ENCODE measurements at places on chromosomes 3 and 15.

- no peak for DNase-seq
These were observed 785.2 kb downstream of the NR2F2 start for GRCh38 chr15:97115761-97116070.

DNA sequence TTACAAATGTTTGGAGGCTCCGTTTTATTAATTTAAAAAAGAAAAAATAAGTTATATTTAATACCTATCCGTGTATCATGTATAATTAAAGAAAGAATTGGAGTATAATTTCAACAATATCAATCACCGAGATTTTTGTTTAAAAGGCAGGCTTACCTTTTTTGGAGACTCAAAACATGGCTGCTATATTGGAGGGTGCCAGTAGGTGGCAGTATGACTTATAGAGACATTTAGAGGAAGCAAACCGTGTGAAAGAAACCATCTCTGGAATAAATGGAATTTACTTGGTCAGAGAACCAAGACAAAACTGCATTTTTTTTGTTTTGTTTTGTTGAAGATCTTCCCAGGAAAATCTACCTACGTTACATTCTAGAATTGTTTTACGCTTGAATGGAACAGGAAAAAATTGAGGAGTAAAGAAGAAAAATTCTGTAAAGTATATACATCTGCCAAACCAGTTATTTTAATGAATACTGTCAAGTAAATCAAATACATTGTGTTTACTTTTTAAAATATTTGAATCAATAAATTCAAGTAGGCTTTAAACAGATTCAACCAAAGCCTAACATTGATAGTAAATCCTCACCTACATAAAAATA lies 802.6 kb upstream of the ALCAM start:
- DNase-seq, result no peak

DNA sequence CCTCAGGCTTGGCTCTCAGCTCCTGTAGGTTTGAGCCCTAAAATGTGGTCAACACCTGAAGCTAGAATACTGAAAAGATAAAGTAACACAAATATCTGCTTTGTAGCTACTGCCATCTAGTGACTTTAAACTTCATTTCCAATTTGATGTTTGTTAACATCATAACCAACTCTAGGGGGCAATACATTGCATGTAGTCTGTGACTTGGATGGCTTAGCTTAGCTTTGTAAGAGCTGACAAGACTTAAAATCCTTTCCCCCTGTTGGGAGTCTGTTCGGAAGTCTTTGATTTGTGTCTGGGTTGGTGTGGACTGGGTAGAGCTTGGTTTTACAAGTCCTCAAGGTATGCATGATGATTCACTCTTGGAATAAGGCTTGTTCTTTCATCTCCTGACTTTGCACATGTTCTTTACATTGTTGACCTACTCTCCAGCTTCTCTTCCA lies 51.7 kb downstream of the SCN11A start:
- no peak for DNase-seq

DNA sequence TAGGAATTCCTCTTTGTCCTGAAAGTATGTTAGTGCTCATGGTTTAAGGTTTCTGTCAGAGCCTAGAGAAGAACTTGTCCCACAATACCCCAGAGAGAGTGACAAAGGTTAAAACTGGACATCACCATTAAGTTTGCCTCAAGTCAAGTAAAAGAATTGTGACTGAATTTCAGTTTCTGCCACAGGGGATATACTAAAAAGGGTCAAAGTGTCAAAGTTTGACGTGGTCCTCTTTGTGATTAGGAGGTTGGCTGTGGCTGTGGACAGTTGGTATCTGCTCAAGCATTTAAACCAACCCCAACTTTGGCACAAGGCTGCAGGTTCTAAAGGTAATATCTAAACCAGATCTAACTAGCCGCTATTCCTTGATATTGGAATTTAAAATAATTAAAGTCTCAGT lies 26.1 kb downstream of the FMN1 start:
- DNase-seq, result no peak

DNA sequence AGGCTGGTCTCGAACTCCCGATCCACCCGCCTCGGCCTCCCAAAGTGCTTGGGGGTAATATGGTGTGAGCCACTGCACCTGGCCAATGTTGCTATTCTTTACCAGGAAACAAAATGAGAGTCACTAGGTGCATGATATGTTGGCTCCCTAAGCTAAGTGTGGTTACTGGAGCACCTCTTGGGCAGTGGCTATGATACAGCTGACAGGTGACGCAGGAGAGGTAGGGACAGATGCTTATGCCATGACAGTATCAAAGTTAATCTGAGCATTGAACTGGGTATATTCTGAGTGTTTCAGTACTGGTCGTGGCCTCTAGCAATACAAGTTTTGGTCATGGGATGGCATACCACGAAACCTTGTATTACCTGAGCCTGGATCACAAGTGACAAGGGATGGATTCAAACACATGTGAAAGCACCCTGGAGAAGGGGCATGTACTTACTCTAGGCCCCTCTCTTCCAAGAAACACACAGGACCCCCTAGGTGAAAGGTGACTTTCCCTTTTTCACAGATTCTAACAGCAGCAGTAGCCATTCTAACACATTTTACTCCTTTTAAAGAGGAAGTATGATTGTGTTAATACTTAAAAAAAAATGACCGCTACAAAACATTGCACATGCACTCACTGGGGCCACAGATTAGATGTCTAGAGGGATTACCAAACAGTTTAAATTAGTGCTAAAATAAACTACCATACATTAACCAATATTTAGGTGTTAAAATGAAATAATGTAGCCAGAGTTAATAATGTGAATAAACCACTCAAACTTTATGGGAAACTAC lies 467.3 kb downstream of the SHQ1 start:
- DNase-seq, result no peak

DNA sequence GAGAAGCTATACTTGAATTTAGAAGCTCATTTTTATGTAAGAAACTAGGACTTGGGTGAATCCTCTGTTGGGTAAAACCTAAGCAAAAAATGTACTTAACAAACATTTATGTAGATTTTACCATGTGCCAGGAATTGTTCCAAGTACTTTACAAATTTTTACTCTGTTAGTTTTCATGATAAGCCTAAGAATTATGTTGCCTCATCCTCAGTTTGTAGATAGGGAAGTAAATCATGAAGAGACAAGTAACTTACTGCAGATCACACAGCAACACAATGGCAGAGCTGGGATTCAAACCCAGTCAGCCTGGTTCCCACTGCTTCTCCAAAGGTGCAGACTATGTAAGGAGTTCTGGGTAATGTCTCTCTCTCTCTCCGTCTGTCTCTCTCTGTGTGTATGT lies 169.9 kb downstream of the DIPK2A start:
- DNase-seq, result no peak

- DNase-seq, result no peak
These were observed 189.2 kb downstream of the RSL24D1 start for GRCh38 chr15:55007561-55007960.

DNA sequence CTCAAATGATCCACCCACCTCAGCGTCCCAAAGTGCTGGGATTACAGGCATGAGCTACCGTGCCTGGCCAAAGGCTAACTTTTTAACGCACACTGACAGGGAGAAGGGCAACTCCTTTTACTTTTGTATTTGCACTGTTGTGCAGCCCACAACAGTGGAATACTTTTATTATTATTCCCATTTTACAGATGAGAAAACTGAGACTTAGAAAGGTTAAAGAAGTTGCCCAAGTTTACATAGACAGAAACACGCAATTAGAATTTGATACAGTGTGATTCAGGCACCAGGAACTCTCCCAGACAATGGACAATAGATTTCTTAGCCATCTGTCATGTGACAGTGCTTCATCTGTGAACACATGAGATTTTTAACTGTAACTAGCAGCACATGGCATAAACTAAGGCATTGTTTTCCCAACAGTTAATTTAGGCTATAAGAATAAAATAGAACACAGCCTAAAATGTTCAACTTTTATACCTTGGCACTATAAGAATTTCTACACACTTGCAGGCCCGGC lies 18.8 kb downstream of the STAG1 start:
- no peak for DNase-seq

- no peak for DNase-seq
These were observed 340.3 kb upstream of the TBL1XR1 start for GRCh38 chr3:177537612-177538011.

GRCh38 chr3:150762662-150763121 lies 277 bp downstream of the SIAH2 start:
- no peak for DNase-seq

DNA sequence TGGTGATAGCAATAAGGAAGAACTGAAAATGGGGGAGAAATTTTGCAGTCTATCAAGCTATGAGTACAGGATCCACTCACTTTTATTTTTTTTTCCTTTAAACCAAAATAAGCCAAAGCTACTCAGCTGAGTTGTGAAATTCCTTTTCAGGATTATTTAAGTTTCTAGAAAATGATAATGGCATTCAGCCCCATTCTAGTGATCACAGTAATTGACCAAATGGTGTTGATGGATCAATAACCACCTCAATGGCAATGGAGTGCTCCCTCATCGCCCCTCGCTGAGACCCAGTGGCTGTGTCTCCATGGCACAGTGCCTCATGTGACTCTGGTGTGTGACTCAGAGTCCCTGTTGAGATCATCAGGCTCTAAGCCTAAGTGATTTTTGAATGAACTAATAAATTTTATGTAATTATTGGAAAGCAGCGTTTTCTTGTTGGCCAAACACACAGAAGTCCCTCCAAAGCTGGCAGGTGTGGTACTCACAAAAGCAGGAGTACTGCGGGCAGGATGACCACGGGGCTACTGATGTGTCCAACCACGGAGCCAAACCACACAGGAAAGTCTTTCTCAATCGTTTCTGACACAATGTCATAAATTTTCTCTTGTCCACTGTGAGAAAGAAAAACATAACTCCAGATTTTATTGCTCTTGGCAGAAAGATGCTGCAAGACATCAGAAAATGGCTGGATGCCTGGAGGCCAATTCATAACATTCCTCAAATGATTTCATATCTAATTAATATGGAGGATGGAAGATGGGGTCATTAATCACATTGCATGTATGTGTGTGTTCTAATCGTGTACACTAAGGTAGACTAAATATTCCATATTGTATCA lies 14.4 kb upstream of the STARD5 start:
- peak; percentile 79 for DNase-seq

- DNase-seq, result peak; percentile 77
These were observed 721 bp downstream of the ADAMTS7 start for GRCh38 chr15:78810362-78811123.

- no peak for DNase-seq
These were observed 65.4 kb upstream of the HERC1 start for GRCh38 chr15:63899193-63899592.

DNA sequence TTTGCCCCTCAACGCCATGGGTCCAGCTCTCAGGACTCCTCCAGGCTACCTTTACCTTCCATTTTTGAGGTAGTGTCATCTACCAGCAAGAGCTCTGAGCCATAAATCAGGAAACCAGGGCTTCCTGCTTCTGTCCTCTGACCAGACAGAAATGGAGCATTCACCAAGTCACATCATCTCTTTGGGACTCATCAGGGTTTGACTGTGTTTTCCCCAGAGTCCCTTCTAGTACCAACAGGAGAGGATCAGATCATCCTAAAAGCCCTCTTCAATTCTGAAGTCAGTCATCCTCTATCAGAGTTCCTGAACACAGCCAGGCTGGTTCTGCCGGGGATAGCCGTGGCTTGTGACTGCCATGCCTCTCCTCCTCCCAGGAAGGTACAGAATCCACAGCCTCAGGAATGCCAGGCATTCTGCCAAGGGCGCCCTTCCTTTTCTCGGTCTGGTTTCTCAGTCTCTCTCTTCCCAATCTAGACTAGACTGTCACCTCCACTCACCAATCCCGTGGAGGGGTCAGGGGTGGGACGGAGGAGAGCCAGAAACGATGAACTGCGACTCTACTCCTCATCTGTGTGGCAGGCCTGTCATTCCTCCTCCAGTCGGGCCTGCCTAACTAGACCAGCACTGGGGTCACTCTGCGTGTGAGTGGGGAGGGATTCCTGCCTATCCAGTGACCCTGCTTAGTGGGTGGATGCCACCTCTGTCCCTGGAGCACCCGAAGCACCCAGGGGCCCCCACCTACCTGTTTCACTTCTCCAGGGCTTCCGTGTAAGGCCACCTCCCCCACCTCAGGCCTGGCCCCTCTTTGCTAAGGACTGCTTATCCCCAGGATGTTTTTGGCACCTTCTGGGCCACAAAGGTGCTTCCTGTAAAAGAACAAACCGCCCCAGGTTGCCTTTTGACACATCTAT lies 30.9 kb downstream of the CCNL1 start:
- peak; percentile 55 for DNase-seq

- no peak for DNase-seq
These were observed 64.2 kb downstream of the ISG20 start for GRCh38 chr15:88702983-88703382.

- DNase-seq, result no peak
These were observed 521.2 kb upstream of the GOLIM4 start for GRCh38 chr3:168616915-168617314.

DNA sequence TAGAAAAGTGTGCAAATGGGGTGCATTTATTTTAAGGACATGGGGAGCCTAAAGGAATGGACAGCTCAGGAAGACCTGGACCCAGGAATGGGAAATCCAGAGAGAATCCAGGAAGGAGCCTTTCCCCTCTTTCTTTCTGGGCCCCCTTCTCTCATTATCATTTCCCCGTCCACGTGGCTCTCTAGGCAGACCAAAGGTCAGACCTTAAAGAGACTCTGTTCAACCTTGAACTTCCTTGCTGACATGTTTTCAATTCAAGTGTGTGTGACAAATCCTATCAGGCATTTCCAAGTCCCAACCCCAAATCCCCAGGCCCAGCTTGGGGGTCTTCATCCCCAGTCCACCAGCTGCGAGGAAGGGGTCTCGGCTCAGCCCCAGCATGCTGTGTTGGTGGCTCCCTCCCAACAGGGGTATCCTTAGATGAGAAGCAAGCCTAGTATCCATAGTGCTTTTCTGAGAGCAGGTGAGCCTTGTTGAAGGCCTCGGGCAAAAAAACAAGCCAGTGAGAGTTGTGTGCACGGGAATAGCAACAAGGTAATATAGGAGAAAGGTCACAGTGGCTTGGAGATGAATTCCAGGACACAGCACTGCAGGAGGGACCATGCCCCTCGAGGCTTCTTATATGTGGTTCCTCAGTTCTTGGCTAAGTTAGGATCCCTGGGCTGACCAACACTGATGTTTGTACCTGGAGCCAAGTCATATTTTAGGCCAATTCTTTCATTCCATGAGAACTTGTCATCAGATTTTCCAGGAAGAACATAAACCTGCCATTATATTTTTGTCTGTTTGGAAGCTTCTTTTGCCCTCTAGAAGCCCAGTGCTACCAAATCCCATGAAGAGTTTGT lies 130.0 kb downstream of the ASB7 start:
- DNase-seq, result no peak

DNA sequence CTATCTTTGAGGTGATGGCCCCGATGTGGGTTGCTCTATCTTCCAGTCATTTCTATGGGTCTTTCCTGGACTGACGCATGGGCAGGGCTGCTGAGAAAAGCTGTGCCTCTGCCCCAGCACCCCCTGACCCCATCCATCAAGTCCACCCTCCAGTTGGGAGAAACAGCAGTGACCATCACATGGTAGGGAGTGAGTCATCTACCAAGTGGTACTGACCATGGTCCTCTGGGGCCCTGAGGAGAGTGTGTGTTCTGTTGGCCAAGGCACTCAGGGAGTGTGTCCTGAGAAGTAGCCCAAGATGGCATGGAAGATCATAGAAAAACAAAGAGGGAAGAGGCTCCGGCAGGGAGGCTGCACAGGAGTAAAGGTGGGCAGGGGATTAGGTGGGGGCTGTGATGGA lies 1.6 kb upstream of the DNAH1 start:
- no peak for DNase-seq

GRCh38 chr3:122398920-122399319 lies 14.9 kb downstream of the FAM162A start:
- DNase-seq, result no peak
